ENCODE measurements at places on chromosomes 11 and 22. TPM values are rescaled to one million over a fixed set of nuclear protein-coding genes. Genes with fewer than 3 reads are reported as not detected.

The SLC35F2 gene
- 0.35 TPM for total RNA-seq

GRCh38 chr11:62755086-62755615 lies 1.2 kb upstream of the ZBTB3 start:
- DNase-seq, result peak; percentile 6

- DNase-seq, result no peak
Measured at GRCh38 chr11:15113381-15113780, 1.3 kb upstream of the INSC start.

The ANO3 gene
- 0.05 TPM for total RNA-seq

- peak; percentile 39 for DNase-seq
Measured at GRCh38 chr11:1193326-1194230, 29.3 kb upstream of the MUC5B start.

The RAB38 gene
- 0.73 TPM for total RNA-seq

The SLC22A8 gene
- total RNA-seq, result not detected

DNA sequence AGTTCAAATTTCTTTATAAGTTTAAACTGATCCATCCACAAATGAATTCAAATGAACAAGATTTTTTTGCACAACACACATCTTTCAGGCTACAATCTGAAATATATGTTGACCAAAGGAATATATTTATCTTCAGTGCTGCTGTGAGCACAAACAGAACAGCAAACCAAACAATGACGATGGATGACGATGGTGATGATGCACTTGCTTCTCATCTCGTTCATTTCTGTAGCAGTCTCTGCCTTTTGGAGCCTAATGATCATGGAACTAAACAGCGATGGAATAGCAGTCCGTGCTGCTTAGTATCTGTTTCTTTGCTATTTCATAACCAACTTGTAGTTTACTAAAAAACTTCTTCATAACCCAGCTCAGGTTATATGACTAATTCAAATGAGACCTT lies 220.7 kb upstream of the BLID start:
- DNase-seq, result no peak

The THRSP gene
- total RNA-seq, result 2.6 TPM

GRCh38 chr11:113014262-113015097 lies 53.3 kb downstream of the NCAM1 start:
- peak; percentile 81 for DNase-seq

DNA sequence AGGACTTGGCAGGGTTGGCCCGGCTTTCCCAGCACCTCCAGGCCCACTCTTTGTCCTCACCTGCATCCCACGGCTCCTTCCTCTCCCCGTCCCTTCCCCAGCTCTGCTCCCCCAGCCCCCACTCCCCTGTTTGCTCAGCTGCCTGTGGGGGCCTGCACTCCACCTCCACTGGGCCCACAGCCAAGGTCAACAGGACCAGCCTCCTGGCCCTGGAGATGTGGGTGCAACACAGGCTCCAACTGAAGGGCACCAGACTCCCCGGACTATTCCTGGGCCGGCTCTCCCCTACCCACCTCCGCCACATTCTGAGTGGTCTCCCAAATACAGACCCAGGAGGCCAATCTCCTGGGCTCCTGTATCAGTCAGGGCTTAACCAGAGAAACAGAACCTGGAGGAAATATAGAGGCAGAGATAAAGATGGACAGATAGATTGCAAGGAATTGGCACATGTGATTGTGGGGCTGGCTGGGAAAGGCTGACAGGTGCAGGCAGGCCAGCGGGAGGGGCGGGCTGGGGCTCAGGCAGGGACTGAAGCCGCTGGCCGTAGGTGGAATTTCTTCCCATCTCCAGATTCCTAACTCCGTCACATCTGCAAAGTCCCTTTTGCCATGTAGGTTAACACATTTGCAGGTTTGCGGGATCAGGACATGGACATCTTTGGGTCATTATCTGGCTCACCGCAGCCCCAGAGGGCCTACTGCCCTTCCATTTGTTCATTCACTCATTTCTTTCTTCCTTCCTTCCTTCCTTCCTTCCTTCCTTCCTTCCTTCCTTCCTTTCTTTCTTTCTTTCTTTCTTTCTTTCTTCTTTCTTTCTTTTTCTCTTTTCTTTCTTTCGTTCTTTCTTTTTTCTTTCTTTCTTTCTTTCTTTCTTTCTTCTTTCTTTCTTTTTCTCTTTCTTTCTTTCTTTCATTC lies 45.8 kb upstream of the MYH9 start:
- no peak for DNase-seq

GRCh38 chr22:41991111-41991510 lies 7.5 kb upstream of the WBP2NL start:
- DNase-seq, result no peak
